Tongue (tissue), 3 donors: ENCODE measurements at places on chromosomes 16 and 17.
A peak's percentile ranks its signal among the peaks of the same experiment; 100 is the strongest.

DNA sequence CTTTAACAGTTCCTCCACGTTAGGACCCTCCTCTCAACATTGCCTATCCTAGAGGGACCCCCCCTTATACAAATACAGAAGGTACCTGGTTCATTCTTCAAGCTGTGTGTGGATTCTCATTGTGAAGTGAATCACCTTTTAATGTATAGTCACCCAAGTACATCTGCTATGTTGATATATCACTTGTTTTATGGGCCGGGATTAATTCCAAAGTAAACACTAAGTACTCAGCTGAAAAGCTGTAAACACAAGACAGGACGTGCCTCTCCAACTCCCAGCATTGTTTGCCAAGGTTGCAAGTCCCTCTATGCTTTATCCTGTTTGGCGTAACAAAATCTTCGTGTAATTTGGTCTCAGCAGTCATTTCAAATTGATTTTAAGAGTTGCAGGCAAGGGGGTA, 123.6 kb downstream of the RBFOX1 start:
- DNase-seq, result peak; percentile 35

GRCh38 chr17:49071106-49071505, 61.5 kb upstream of the B4GALNT2 start:
- no peak for DNase-seq

DNA sequence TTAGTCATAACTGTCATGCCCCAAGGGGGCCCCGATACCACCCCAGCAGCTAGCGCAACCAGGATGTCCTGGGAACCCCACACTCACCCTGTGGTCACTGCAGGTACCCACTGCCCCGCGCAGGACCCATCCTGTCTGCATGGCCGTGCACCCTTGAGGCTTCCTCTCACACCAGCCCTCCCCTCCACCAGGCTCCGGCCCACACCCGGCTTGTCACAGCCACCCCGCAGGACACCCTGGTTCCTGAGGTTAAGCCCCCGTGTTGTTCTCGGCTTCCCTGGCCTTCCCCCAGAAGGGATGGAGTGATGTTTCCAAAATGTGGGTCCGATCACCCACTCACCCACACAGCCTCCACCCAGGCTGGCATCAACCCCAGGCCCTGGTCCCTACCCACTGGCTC, 7.5 kb downstream of the DNASE1L2 start:
- no peak for DNase-seq

- peak; percentile 90 for DNase-seq
Observed at GRCh38 chr17:80729761-80730160, 185.1 kb downstream of the RPTOR start.

GRCh38 chr17:74307984-74308773, 17.8 kb upstream of the KIF19 start:
- no peak for DNase-seq

GRCh38 chr16:13503960-13504635, 415.9 kb upstream of the ERCC4 start:
- no peak for DNase-seq

DNA sequence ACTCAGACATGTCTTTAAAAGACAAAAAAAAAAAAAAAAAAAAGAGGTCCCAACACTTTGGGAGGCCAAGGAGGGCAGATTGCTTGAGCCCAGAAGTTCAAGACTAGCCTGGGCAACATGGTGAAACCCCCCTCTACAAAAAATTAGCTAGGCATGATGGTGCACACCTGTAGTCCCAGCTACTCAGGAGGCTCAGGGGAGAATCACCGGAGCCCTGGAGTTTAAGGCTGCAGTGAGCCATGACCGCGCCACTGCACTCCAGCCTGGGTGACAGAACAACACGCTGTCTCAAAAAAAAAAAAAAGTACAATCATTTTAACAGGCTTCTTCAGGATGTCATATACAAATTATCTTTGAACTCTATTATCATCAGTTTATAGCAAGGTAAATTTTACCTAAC, 22.0 kb downstream of the C16orf87 start:
- DNase-seq, result no peak

GRCh38 chr16:12111223-12111622, 134.7 kb downstream of the SNX29 start:
- no peak for DNase-seq

GRCh38 chr17:63640038-63640437, 17.8 kb downstream of the MAP3K3 start:
- DNase-seq, result no peak

GRCh38 chr16:85583491-85584181, 29.5 kb upstream of the GSE1 start:
- no peak for DNase-seq

GRCh38 chr16:75287708-75288107, 36.3 kb upstream of the BCAR1 start:
- DNase-seq, result no peak

GRCh38 chr16:58198022-58198683, at the start of gene CSNK2A2:
Gene CSNK2A2, minus strand, starts transcription at chr16:58198106. Its CDS starts 370 bp downstream, at chr16:58197736.
- DNase-seq, result peak; percentile 82

DNA sequence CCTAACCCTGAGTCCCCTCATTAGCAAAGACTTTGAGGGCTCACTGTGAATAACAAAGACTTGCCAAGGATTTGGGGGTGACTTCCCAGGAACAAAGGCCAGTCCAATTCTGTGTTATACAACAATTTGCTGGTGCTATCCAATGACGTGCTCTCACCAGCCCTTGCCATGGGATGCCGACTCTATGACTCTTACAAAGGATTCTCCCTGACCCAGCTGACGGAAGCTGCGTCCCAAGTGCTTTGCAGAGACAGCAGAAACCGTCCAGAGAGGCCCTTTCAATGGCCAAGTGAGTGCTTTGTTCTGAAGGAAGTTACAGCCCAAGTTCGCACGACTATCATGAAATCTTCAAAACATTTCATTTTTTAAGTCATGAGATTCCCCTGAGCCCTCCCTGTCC, 345.3 kb upstream of the TNRC6C start:
- DNase-seq, result peak; percentile 52

DNA sequence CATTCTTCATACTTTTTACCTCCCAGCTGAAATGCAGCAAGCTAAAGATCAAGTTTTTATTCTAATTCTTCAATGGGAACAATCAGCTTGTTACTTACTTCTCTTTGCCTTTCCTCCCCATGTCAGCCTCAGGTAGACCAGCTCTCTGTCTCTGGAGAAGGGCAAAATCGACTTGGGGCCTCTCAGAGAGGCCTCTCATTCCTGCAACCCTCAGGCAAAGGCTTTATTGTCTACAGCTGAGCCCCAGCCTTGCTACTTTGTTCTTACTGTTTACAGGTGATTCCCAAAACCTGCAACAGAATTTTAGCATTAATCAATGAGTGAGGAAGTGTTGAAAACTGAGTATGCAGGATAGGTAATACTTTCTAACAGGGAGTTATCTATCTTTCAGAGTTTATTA, 148.6 kb downstream of the KIF2B start:
- DNase-seq, result no peak

- no peak for DNase-seq
Observed at GRCh38 chr16:68062910-68063393, 22.2 kb upstream of the NFATC3 start.

DNA sequence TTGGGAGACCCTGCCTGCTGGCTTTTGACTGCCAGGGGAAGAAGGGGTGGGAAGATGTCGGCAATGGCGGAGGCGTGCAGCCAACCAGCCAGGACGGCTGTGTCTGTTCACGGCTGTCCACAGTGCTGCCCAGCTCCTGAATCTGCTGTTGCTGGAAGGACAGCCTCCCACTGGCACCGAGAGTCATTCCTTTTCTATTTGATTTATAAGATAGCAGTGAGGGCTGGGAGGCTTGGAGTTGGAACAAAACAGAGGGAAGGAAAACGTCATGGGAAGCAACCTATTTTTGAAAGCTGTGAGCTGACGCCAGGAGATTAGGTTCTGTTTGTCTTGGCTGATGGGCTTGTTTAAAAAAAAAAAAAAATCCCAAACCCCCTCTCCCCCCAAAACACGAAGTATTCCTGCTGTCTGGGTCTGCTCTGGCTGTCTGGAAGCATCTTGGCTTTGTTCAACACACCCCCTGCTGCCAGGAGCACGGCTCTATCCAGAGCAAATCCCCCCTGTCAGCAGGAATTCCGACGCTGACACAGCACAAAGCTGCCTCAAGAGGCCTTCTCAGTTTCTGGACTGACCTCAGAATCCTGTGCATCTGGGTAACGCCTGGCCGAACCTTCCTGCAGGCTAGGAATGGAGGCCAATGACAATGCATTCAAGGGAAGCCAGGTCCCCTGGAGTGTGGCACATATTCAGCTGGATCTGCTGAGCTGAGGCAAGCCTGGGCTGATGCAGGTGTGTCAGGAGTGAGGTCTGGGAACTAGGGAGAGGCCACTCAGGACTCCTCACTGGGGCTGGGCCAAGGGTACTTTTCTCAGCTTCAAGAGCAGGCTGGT, 41.0 kb upstream of the SREBF1 start:
- peak; percentile 95 for DNase-seq

- no peak for DNase-seq
Observed at GRCh38 chr16:51243936-51244436, 92.9 kb upstream of the SALL1 start.

DNA sequence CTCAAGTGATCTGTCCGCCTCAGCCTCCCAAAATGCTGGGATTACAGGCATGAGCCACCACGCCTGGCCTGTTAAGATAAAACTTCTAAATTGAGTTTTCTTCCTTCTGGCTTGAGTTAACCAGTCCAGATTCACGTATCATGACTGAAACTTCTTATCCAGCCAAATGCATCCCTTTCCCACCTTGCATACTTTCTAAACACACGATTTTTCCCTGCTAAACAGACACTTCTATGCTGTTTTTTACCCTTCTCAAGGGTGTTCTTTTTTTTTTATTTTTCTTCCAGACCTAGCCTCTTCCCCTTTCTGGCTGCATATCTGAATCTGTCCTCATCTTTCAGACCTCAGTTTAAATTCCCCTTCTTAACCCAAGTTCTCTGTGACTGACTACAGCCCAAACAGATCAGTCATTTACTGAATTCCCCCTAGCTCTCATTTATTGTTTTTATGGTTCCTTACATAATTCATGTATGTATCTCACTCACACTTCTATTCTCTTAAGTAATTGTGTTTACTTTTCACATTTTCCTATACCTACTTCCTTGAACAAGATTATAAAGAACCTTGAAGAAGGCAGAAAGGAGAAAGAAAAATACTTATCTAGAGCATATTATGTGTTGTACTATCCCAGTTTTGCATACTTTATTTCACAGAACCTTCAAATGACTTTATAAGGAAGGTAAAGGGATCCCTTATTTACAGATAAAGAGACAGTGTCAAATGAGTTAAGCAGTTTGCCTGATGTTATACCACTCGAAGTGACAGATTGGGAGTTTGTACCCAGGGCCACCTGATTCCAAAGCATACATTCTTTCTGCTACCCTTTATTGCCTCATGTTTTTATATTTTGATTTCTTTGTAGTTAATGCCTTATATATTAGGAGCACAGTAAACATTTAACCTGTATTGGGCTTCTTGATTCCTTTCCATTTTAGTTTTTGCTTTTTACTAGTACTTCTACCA, 5.2 kb downstream of the EVI2B start:
- DNase-seq, result no peak

GRCh38 chr16:79613009-79613408, 12.5 kb upstream of the MAF start:
- no peak for DNase-seq

DNA sequence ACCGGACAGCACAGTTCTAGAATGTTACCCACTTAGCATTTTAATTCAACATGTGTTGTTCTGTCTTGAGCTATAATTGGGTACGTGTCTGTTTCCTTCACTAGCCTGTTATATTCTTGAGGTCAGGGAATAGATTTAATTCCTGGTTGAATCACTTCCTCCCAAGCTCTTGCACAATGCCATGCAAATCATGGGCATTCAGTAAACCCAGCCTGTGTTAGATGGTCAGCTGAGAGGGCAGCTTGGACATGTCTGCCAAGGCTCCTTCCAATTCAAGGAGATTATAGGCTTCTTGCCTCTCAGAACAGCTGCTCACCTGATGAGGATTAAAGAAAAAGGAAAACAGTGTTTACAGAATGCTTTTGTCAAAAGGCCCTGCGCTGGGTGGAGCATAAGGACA, 12.6 kb downstream of the C1QTNF1 start:
- DNase-seq, result no peak

DNA sequence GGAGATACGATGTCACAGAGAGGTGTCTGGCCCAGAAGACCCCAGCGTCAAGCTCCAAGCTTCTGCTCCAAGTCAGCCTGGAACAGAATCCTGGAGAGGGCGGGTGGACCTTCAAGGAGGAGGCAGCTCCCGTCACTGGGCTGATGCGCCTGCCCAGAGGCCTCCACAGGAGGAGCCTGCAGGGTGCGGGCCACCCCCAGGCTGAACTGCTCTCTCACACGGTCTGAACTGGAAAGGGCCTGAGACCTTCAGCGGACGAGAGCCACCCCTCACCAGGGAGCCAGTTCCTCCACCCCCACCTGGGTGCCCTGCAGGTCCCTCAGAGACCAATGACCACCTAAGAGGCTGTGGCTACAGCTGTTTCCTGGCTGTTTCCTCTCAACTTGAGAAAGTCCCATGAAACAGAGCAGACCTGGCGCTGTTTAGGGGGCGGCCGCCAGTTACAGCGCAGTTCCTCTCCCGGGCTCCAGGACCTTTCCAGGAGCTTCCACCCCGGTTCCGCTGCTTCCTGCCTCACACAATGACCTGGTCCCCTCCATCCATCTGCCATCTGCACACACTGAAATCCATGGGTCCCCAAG, 36.0 kb upstream of the KLHDC4 start:
- DNase-seq, result no peak

- no peak for DNase-seq
Observed at GRCh38 chr16:56538331-56538730, 18.5 kb upstream of the BBS2 start.

DNA sequence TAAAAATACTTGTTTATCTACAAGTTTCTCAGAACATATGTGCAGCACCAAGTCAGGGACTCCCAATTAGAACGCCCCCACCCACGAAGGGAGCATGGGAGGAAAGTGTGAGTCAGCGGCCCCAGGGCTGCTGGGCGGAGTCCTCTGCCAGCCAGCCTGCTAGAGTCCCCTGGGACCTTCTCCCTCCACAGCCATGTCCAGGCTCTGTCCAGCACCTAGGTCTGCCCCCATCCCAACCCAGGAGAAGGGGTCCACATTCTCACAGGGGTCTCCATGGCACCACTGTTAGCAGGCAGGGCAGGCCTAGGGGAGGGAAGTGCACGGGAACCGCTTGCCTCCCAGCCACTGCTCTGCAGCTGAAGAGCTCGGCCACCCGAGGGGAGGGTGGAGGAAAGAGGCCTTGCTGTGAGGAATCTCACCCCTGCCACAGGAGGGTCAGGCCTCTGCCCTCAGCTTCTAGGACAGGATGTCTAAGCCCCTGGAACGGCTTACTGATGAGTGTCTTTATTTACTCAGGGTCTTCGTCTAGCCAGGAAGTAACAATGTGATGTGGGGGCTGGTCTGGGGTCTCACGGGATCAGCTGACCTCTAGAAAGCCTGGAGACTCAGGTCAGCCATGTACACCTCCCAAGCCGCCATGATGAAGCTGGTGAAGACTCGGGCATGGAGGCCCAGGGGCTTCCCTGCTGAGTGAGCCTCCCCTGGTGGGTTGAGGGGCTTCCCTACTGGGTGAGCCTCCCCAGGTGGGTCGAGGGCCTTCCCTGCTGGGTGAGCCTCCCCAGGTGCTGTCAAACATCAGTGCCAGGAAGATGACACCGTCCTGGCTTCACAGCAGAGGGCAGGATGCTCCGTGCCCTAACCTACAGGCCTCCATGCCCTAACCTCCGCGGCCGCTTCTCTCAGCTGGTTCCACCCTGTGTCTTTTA, 190.3 kb downstream of the RBFOX3 start:
- DNase-seq, result no peak
